Breast epithelium (tissue), 4 donors: ENCODE measurements at places on chromosomes 3 and 15.

DNA sequence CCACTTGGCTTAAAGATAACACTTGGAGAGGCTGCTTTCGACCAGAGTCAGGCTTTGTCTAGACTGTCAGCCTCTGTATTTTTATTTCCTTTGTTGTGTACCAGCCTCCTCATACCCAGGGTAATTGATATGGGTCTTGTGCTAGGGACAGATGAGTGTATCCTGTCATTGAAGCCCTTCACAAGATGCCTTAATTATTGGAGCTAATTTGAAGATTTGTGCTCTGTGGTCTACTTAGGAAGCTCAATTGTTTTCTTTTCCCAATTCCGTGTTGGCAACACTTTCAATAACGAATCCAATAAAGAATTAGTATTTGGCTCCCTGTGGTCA is 60.5 kb upstream of the DPH6 start:
- no peak for DNase-seq

GRCh38 chr3:157188391-157188790 is 28.4 kb upstream of the CCNL1 start:
- no peak for DNase-seq

GRCh38 chr15:80482696-80483095 is 78.5 kb downstream of the ARNT2 start:
- DNase-seq: no peak

GRCh38 chr3:98914210-98915080 is 12.9 kb upstream of the DCBLD2 start:
- no peak for DNase-seq

- DNase-seq: no peak
Observed at GRCh38 chr3:85570819-85571218, 612.0 kb downstream of the CADM2 start.

DNA sequence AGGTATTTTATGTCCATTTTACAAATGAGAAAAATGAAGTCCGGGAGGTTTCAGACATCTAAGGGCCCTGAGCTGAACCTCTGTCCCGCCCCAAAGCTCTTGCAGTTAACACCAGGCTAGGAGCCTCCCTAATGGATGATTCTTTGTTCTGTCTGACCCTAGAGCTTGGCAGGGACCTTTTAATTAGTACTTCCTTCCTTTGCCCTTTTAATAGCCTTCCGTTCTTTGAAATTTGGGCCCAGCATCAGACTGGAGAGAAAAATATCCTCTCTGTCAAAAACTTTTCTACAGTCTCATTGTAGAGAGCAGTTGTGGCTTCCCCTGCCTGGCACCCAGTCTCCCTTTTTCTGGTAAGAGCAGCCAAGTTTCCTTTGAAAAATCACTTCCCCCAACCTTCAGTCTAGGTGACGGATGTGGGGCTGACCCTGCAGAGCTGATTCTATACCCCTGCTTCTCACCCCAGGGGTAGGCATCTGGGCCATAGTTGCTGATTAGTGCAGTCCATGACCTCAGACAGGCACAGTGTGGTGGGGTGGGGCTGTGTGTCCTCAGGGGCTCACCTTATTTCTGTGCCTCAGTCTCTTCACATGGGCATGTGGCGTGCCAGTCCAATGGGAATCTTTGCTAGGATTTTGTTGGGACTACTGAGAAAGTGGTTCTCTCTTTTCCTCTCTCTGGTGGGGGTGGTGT is 220.4 kb downstream of the ADAMTS9 start:
- DNase-seq: no peak

GRCh38 chr3:53808496-53808895 is 37.7 kb downstream of the CHDH start:
- no peak for DNase-seq

DNA sequence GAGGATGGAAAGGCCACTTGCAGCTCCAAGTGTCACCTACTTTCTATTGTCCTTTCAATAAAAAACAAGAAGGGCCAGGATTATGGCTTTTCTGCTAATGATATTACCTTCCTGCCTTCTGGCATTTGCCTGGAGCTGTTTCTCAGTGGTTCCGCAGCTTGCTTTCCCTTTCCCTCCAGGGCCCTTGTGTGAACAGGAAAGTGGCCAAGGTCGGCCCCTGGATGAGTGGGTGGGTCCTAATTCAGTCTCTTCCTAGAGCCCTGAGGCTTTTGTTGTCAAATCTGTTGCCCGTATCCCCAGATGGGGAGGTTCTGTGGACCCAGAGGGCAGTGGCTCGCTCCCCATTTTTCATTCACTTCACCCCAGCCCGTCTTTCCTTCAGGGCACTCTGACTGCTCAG is 64.2 kb upstream of the UMPS start:
- no peak for DNase-seq

DNA sequence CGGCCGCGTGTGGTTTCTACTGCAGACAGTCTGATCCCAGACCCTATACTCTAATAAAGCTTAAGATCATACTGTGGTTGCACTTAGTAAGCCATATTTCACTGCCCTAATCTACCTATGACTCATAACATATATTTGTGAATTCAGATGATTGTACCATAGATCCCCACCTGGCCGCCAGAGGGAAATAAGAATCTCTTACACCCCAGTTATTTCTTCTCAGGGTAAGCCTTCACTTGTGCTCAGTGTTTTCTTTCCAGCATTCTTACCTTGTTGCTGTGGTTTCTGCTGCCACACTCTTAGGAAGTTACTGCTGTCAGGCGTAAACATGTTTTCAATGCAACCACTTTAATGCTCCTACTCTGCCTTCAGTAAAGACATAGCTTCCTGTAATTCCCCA is 105.9 kb downstream of the B3GALNT1 start:
- DNase-seq: no peak

GRCh38 chr15:49589030-49589429 is 31.6 kb downstream of the FAM227B start:
- DNase-seq: no peak

- no peak for DNase-seq
Observed at GRCh38 chr3:111278959-111279358, 207.3 kb downstream of the NECTIN3 start.

- no peak for DNase-seq
Observed at GRCh38 chr3:11346416-11346815, 74.2 kb downstream of the ATG7 start.

GRCh38 chr3:180048103-180048502 is 11.4 kb upstream of the PEX5L start:
- DNase-seq: no peak
